ENCODE measurements at places on chromosomes 2 and 18.

DNA sequence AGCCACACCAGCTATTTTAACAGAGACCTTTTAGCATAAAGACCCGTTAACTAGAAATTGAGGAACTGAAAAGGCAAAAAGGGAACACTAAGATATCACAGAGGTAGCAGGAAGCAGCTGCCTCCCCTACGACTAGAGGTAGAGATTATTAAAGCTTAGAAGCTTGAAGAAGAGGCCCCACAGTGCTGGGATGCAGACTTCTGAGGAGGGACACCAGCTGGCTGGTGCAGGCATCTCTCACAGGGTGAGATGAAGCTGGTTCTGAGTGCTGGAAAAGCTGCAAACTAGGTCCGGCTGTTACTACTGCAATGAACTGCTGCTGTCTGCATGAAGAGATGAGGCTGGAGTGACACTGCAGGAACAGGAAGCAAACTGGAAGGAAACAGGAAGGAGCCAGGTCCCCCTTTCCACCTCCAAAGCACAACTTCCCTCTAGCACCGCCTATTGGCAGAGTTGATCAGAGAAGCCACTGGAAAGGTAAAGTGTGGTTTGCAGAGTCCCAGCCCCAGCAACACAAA, 61.2 kb upstream of the MRPS9 start:
- no peak for DNase-seq

- DNase-seq, result no peak
Measured at GRCh38 chr2:144131042-144131441, 388.9 kb downstream of the ZEB2 start.

GRCh38 chr18:31837879-31838278, 77.2 kb upstream of the SLC25A52 start:
- no peak for DNase-seq

GRCh38 chr2:226659410-226659809, 140.2 kb downstream of the IRS1 start:
- DNase-seq, result no peak

DNA sequence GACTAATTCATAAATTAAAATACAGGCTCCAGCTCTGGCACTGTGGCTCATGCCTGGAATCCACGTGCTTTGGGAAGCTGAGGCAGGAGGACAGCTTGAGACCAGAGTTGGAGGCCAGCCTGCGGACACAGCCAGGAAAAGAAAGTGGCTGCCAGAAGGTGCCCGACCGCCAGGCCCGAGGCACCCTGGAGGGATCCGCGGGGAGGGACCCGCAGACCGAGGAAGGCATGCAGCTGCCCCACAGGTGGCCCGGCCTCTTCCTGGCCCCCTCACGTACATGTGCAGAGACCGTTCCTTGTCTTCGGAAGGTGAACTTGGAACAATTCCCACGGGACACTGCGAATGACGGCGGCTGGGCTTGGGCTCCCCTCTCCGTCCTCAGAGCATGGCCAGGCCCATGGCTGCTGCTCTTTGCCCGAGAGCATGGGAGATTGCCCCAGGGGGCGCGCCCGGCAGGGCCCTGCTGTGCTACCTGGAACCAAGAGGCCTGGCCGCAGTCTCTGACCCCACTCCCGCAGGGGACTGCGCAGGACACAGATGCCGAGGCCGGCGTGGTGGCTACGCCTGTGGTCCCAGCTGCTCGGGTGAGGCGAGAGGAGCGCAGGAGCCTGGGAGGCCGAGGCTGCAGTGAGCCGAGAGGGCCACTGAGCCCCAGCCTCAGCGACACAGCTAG, 55.6 kb upstream of the IMP4 start:
- no peak for DNase-seq

GRCh38 chr2:33130054-33130447, 183.3 kb downstream of the LTBP1 start:
- no peak for DNase-seq

- DNase-seq, result no peak
Measured at GRCh38 chr2:173667415-173667814, 297.8 kb downstream of the SP3 start.

DNA sequence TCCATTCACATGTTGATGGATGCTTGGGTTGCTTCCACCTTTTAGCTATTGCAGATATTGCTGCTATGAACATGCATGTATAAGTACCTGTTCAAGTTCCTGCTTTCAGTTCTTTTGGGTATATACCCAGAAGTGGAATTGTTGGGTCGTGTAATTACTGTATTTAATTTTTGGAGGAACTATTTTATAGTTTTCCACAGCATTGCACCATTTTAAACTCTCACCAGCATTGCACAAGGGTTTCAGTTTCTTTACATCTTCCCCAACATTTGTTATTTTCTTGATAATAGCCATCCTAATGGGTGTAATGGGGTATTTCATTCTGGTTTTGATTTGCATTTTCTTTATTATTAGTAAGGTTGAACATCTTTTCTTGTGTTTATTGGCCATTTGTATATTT, 16.0 kb downstream of the ACTR3 start:
- no peak for DNase-seq

- DNase-seq, result no peak
Measured at GRCh38 chr18:64032312-64032711, 62.4 kb downstream of the SERPINB8 start.

DNA sequence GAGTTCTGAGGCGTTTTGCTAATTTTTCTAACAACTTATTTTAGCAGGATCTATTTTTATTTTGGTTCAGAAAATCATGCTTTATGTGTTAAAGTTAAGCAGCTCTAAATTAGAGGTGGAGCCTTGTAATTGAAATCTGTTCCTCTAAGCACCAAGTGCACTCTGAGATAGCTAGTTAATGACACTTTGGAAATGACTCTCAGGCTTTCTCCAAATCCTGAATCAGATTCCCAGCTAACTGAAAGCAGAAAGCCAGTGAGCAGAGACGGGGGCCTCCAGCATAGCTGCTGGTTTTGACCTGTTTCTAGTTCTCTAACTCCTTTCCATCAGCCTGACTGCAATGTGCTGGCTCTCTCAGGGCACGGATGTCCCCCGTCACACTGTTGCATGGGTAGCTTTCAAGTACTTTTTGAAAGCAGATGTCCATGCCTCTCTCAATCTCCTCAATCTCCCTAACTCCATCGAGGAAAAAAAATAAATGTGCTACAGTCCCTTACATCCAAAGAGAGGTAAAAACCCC, 326.5 kb downstream of the SATB2 start:
- no peak for DNase-seq

Data from retinal pigment epithelial cell (primary cell).